Fibroblast of skin of right biceps (primary cell): ENCODE measurements at places on chromosomes 2 and 18.

- no peak for DNase-seq
Measured at GRCh38 chr2:3009005-3009404, 368.6 kb downstream of the EIPR1 start.

DNA sequence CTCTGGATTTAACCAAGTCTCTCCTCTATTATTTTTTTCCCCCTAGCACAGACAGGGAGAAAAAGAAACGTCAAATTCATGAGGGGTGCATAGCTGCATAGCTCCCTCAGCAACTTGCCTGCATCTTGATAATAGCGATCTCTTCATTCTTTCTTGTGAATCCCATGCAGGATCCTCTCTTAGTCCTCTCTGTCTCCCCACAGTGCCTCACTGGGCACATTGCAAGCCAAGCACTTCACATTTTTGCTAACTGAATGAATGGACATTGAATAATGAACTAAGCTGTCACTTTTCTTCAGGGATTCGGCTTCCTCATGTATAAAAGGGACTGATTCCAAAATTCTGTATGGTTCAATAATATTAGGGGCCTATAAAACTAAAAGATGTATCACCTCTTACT is 2.9 kb upstream of the EPB41L3 start:
- peak; percentile 66 for DNase-seq

GRCh38 chr2:163467251-163467630 is 268.6 kb downstream of the FIGN start:
- DNase-seq, result peak; percentile 7

- DNase-seq, result no peak
Measured at GRCh38 chr2:69723791-69724190, 18.1 kb upstream of the ANXA4 start.

DNA sequence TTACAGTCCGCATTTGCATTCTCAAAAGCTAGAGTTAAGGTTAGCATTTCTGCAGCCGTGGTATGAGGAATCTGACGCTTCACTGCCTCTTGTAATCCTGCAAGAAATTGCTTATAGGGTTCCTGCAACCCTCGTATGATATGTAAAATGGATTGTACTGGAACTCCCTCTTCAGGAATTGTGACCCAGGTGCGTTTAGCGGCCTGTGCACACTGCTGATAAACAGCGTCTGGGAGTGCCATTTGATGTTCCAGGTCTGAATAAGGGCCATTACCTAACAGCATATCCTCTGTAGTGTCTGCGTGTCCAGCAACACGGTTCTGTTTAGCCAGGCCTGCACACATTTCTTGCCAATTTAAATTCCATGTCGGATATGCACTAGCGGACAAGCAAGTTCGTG is 42.5 kb downstream of the CXCR4 start:
- no peak for DNase-seq

GRCh38 chr2:237742191-237742590 is 56.4 kb upstream of the RBM44 start:
- DNase-seq, result no peak

DNA sequence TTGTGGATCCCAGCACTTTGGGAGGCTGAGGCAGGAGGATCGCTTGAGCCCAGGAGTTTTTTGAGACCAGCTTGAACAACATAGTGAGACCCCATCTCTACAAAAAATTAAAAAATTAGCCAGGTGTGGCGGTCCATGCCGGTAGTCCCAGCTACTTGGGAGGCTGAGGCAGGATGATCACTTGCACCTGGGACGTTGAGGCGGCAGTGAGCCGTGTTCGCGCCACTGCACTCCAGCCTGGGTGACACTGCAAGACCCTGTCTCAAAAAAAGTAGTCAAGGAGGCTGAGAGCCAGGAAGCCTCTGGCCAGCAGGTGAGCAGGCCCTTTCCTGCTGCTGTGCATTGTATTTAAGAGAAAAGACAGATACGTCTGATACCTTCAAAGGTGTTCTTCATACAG is 11.1 kb upstream of the PROC start:
- DNase-seq, result no peak

DNA sequence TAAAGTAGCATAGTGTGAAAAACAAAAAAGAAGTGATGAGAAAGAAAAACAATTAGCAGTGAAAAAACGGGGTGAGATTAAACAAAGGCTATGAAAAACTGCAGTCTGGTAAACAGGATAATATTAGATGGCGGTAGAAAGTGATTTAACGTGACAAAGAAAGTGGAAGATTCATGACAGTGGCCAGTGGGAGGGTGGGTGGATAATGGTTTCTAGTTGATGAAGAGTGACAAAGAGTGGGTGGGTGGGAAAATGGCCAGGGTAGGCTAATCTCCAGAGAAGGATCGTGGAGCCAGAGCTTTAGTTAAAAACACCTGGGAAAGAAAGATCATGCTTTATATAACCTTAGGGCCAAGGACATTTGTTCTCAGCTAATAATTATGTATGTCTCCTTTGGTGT is 1667.8 kb downstream of the LRP1B start:
- no peak for DNase-seq

DNA sequence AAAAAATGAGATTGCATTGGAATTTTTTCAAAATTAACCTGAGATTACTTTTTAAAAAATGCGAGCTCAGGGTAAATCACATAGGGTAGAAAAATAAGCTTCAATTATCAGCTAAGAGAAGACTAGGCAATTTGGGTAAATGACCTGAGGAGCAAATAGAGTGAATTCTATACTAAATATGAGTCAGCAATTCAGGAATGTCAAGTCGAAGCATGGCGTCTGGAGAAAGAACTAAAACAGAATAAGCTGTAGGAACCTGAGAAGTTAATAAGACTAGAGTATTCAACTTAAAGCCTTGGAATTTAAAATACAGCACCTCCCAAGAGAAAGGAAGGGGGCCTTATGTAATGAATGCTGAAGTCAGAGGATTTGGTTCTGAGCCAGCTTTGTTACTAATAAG is 487.0 kb downstream of the SUCLG1 start:
- DNase-seq, result peak; percentile 1

- no peak for DNase-seq
Measured at GRCh38 chr2:72274380-72274797, 126.7 kb upstream of the CYP26B1 start.

GRCh38 chr18:3037423-3037915 is 24.5 kb upstream of the LPIN2 start:
- DNase-seq, result peak; percentile 36

GRCh38 chr2:70832386-70832785 is 3.2 kb downstream of the CD207 start:
- no peak for DNase-seq

- DNase-seq, result peak; percentile 0
Measured at GRCh38 chr2:186751790-186752189, 57.9 kb downstream of the FAM171B start.

DNA sequence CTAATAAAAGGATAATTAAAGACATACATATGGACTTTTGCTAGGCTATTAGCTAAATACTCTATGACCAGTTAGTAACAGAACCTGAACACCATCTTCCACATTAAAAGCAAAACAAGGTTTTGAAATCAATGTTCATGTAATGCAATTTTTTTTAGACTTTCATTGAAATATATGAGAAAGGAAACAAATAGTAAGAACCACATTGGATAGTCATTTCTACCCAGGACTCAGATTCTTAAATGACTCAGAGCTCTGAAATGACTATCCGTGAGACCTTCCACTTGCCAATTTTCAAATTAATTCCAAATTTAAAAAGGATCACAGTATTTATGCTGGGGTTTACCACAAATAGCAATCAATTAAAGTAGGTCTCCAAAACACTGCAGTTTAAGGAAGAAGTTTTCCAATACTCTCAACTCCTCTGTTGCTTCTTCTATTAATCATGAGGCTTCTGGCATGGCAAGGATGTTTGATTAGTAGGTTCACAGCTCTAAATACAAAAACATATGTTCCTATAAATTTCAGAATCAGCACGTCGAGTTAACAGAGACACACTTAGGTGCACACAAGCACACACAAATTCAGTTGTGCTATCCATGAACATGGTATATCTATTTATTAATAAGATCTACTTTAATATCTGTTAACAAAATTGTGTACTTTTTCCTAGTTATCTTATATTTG is 841.0 kb downstream of the RNF144A start:
- peak; percentile 80 for DNase-seq

- DNase-seq, result no peak
Measured at GRCh38 chr18:9653390-9653789, 39.0 kb upstream of the PPP4R1 start.

DNA sequence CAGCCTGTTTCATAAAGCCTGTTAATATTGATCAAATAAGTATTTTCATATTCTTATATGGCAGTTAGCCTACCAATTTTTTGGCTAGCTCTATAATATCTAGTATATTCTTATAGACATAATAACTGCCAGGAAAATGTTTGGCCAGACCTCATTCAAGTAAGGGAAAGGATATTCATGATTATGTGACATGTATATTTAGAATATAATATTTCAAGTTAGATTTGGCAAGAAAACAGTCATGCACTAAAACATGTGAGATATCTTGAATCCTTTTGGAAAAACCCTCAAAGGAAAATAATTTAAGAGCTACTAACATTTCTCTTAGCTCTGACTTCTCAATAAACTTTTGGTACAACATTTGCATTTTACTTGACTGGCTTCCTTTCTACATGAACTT is 694.1 kb downstream of the PLCL1 start:
- no peak for DNase-seq

- DNase-seq, result peak; percentile 26
Measured at GRCh38 chr2:54741250-54741649, 17.8 kb downstream of the EML6 start.

GRCh38 chr2:164542581-164543021 is 78.7 kb downstream of the GRB14 start:
- DNase-seq, result peak; percentile 93

GRCh38 chr18:67509741-67510391 is 6.7 kb downstream of the DSEL start:
- DNase-seq, result peak; percentile 76

DNA sequence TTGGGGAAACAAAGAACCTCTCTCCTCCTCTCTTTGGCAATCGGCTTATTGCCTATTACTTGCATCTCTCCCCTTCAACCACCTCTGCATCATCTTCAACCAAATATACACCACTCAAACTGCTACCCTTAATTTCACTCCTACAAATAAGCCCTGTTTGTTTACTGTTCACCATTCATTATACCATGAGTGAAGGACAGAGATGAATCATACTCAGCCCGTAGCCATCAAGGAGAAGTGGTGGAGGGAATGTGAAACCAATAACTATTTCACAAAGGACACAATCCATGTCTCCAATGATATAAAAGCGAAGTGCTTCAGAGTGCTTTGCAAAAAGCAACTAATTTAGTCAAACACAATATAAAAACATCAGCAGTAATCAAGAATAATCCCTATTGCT is 76.8 kb downstream of the CACNB4 start:
- no peak for DNase-seq

- no peak for DNase-seq
Measured at GRCh38 chr18:62287781-62288664, 37.1 kb upstream of the TNFRSF11A start.

DNA sequence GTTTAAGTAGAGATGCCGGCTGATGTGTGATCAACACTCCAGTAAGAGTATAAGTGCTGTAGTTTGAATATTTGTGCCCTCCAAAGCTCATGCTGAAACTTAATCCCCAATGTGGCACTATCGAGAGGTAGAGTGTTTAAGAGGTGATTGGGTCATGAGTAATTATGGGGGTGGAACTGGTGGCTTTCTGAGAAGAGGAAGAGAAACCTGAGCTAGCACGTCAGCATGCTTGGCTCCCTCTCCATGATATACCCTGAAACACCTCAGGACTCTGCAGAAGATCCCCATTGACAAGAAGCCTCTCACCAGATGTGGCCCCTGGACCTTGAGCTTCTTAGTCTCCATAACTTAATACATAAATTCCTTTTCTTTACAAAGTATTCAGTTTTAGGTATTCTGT is 584.8 kb downstream of the TSN start:
- DNase-seq, result no peak

DNA sequence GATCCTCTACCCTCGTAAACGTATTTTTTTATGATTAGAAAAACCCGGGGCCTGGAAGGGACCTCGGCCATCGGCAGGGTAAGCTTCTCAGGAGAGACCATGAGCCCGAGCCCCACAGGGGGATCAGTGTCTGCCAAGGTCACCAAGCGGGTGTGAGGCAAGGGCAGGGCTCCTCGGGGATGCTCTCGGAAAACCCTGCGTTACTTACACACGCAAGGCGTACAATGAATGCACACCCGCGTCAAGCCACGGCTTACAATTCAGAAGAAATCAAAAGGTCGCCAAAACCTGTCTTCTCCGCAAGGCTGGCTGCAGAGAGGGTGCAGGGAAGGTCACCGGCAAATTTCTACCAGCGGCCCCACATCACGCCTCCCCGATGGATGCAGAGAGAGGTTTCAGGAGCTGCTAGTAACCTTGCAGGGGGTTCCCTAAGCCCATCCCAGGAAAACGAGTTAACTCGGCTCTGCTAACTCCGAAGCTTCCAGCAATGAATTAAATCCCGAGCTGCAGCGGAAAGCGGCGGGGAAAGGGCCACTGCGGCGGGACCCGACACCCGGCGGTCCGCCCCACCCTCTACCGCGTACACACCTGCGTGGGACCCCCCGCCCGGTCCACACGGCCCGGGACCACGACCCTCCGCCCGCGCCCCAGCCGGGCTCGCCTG is 638 bp downstream of the ST3GAL5 start:
- no peak for DNase-seq

GRCh38 chr2:141911485-141912066 is 219.2 kb downstream of the LRP1B start:
- DNase-seq, result peak; percentile 25

DNA sequence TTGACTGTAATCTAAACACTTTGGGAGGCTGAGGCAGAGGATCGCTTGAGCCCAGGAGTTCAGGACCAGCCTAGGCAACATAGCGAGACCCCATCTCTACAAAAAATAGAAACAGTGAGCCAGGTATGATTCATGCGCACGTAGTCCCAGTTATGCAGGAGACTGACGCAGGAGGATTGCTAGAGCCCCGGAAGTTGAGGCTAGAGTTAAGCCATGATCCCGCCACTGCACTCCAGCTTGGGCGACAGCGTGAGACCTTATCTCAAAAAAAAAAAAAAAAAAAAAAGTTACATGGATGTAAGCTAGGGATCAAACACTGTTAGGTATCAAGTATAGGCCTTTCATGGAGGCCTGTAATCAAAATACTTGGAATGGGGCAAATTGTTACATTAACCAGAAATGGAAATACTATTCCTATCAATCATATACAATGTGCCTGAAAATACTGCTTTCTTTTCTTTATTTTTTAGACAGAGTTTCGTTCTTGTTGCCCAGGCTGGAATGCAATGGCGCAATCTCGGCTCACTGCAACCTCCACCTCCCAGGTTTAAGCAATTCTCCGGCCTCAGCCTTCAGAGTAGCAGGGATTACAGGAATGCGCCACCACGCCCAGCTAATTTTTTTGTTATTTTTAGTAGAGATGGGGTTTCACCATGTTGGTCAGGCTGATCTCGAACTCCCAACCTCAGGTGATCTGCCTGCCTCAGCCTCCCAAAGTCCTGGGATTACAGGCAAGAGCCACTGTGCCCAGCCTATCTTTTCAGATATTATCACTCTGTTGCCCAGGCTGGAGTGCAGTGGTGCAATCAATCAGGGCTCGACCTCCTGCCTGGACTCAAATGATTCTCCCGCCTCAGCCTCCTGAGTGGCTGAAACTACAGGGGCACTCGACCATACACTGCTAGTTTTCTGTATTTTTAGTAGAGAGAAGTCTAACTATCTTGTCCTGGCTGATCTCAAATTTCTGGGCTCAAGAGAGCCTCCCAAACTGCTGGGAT is 27.2 kb downstream of the XPO1 start:
- no peak for DNase-seq
